ENCODE measurements at places on chromosomes 4 and X. TPM values are rescaled to one million over a fixed set of nuclear protein-coding genes. Genes with fewer than 3 reads are reported as not detected.

GRCh38 chr4:189613207-189613606, 327.5 kb upstream of the FRG1 start:
- DNase-seq: no peak

DNA sequence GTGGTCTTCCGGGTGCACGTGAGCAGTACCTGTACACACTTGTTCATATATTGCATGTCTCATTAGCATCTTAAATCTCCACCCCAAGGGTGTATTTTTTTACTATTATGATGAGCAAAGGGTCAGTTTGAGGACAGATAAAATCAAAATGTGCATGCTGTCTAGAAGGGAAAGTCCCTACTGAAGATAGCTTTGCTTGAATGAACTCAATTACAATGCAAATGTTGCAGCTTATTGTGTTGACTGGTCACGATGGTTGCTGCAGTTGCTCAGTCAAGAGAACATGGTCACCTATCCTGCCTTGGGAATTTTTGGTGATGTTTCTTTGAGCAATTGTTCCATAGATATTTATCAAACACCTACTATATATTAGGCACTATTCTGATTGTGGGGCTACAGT, 103.8 kb upstream of the MID1IP1 start:
- DNase-seq: no peak

DNA sequence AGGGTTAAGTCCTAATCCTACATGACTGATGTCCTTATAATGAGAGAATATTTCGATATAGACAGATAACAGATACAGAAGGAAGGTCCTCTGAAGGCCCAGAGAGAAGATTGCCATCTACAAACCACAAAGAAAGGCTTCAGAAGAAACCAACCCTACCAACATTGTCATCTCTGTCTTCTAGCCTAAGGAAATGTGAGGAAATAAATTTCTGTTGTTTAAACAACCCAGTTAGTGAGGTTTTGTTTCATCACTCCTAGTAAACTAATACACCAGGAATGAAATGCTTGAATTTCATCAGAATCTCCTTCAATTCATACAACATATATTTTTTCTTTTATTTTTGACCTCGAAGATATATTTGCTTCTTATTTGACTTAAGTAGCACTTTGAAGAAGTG, 1527.8 kb downstream of the STIM2 start:
- no peak for DNase-seq

- DNase-seq: no peak
Observed at GRCh38 chr4:76188149-76188548, 25.5 kb downstream of the SCARB2 start.

DNA sequence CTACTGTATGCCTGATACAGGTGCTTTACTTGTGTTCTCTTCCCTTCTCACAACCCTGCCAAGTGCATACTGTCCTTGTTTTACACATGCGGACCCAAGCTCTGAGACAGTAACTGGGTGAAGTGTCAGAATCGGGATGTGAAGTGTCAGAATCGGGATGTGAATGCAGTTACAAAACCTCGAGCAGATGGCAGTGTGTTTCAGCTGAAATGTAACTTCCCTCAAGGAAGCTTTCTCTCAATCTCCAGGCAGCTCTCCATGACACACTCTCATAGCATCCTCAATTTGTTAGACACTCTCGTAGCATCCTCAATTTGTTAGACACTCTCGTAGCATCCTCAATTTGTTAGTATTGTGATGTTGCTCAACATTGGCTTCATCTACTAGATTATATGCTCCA, 1.1 kb upstream of the HPSE start:
- DNase-seq: no peak

- DNase-seq: no peak
Observed at GRCh38 chr4:153655002-153655541, 29.0 kb upstream of the TLR2 start.

DNA sequence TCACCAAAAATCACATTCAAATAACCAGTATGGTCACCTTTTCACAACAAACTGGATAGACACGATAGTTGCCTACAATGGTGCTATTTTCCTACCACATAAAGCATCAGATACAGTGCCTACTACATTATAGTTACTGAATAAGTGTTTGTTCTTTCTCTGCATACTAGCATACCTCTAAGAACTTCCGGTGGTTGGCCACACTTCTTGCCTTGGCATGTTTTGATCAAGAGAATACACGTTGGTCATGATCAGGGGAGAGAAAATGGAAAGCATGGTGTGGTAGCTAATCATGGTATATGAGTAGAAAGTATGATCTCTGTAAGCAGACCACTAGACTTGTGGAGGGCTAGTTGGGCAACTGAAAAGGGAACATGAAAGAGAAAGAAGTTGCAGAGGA, 322.8 kb upstream of the DIAPH2 start:
- no peak for DNase-seq

DNA sequence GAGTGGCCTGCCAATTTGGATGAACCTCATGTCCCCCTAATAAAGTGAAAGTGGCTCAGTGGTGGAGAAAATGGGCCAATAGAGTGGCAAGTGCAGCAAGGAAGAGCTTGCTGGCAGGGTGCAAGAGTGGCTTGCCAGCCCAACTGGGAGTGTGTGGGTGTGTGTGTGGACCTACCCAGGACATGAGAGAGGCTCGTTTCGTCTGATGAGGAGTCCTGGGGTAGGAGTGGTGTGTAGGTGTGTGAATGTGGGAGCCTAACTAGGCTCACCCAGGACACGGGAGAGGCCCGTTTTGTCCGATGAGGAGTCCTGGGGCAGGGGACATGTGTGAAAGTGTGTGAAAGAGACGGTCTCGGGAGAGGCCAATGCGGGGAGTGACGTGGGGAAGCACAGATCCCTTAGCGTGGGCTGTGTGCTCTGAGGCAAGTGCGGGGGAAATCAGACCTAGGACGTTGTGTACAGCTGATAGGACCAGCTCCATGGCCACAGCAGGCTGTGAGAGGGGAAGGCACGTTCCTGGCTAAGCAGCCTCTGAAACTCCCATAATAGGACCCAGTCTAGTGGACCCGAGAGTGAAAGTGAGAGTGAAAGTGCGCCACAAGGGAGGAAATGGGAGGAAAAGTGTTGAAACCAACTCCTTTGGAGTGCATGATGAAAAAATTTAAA, 5.3 kb downstream of the GAGE10 start:
- DNase-seq: peak; percentile 18

DNA sequence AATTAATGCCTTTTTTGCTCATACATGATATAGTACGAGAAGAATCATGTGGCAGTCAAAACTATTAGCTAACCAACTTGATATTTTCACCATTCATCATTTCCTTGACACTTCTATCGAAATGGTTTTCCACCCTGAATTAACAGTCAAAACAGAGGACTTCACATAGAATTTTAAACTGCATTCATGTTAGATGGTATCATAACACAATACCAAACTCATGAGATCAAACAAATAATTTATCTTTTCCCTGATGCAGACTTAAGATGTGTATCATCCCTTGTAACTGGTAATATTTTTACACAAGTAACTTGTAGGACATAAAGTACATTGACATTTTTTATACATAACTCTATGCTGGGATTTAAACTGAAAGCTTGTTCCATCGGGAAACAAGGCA, 18.2 kb upstream of the ANTXR2 start:
- DNase-seq: no peak

DNA sequence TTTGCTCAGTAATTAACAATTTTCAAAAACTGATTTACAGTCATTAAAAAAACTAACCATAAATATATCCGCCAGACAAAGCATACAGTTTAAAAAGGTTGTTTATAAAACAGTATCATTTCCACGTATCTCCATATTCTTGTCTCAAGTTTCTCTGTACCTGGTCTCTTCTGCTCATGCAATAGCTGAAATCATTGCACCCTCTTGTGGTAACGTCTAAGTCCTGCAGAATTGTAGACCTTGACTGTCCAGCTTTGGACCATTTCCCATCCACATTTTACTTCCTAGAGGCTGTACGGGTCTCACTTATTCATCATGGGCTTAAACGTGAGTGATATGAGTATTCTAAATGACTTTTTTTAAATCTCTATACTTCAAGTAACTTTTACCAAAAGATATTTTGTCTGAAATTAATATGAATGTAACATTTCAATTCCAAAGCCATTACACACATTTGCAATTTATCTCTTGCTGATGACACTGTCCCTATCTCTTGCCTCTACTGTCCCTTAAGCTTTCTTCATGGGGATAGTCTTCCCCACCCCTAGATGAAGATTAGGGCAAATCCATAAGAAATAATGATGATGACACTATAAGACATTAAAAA, 118.5 kb downstream of the BTC start:
- peak; percentile 47 for DNase-seq

DNA sequence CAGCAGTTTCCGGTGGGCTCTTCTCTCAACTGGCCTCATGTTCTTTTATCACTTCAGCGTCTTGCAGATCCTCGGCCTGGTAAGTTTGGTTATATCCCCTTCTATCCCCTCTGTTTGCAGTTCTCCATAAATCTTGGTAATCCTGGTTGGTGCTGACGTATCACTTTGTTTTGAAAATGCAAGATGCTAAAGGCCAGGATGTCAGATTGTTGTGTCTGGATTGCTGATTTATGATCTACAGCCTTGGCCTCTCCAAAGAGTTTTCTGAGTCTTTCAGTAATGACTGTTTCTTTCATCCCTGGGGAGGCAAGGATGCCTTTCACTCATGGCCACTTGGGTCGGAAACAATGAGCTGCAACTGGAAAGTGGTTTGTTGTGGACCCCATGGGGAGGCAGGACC, 146.4 kb downstream of the AMMECR1 start:
- no peak for DNase-seq

DNA sequence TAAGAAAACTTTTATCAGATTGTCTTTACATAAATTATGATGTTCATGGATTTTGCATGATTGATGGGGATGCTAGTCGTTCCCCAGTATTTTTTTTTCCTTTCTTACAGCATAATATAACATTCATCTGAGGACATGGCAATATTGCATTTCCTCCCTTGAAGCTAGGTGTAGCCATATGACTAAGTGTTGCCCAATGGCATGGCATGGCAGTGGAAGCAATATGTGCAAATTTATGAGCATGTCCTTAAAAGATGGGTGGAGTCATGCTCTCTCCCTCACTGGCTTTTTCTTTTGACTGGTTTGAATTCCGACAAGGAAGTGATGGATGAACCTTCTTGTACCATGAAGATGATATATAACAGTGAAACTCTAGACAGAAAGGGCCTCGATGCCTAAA, 96.3 kb downstream of the BANK1 start:
- DNase-seq: no peak

GRCh38 chr4:77003400-77003799, 53.8 kb downstream of the SEPTIN11 start:
- no peak for DNase-seq

DNA sequence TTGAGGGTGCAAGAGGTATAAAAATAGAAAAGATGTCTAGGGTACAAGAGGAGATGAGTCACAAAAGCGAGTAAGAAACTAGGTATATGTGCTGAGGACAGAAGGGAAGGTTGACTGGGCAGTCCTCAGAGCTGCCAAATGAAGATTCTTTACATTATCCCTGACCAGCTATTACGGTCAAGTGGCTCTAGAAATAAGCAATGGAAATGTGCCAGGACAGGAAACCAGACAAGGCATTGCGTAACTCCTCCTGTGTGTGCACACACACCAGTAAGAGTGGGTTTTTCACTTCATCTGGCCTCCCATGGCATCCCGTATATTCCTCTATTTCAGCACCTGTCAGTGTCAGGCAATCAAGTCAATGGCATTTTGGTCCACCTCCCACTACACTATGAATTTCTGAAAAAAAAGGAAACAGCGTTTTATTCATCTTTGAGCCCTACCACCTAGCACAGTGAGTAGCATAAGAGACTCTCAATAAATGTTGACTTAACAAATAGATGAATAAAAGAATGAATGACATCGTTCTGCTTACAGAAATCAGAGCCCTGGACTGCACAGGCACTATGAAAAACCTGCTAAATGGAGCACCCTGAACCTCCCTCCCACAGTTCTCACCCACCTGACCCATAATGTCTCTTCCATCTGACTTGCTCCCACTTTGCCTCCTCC, 62.6 kb upstream of the KLF3 start:
- DNase-seq: no peak

DNA sequence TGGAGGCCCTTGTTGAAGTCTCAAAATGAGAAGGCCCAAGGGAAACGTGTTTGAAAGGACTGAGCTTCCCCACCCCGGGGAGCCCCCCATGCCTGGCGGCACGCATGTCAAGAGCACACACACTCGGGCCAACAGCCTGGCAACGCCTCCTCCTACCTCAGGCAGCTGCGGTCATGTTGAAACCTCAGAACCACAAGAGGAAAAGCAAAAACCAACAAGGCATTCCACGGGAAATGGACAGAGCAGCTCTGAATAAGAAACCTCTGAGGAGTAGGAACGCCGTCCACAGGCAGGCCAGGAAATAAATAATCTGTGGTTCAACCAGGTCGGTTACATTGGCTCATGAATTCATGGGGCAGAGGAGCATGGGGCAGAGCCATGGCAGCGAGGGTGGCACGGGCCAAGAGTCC, 95.7 kb upstream of the AFAP1 start:
- no peak for DNase-seq

DNA sequence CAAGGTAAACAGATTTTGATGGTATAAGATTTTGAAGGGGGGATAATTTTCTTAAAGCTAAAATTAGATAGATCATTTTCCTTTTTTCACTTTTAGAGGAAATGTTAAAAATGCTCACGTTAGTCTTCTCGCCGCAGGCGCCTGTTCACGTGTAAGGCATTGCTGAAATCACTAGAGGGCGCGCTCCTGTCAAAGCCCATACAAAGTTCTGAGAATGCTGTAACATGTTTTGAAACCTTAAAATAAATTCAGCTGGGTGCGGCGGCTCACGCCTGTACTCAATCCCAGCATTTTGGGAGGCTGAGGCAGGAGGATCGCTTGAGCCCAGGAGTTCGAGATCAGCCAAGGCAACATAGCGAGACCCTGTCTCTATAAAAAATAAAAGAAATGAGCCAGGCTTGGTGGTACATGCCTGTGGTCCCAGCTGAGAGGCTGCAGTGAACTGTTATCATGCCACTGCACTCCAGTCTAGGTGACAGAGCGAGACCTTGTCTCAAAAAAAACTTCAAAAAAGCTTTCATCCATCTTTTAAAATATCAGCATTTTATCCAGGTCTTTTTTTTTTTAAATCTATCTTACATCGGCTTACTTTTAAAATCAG, 138.0 kb downstream of the RBMX2 start:
- DNase-seq: no peak

DNA sequence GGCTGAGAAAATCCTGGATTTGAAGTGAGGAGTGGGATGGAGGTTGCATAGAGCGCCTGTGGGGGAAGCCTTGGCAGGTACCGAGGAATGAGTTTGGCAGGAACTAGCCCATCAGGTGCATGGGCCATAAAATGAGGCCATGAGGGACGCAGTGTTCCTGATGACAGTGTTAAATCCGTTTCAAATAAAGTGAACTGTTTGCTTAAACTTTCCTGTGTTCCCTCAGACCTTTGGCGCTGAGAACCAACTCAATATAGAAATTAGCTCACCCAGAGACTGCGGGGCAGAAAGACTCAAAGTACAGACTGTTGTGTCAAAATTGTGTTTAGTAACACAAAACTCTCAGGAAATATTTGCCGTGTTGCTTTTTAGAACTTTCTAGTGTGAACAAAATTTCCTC, 250.0 kb upstream of the NR3C2 start:
- no peak for DNase-seq

The FGD1 gene
- polyA plus RNA-seq: 8.0 TPM

The SSX2B gene
- polyA plus RNA-seq: not detected

The STK26 gene
- polyA plus RNA-seq: 9.4 TPM

The TMEM255A gene
- polyA plus RNA-seq: 1.6 TPM

The GLRA3 gene
- polyA plus RNA-seq: 1.0 TPM

The PAGE5 gene
- not detected for polyA plus RNA-seq

The CXCR3 gene
- polyA plus RNA-seq: 1.3 TPM

The WNK3 gene
- 1.4 TPM for polyA plus RNA-seq
